Activated CD4-positive, alpha-beta memory T cell treated with anti-CD3 and anti-CD28 coated beads, Interleukin-2, amount 10 ng/mL, durations not matched to agents 7 days and 5 days (primary cell): ENCODE measurements at places on chromosomes 3 and 15.
A peak's percentile ranks its signal among the peaks of the same experiment; 100 is the strongest.

DNA sequence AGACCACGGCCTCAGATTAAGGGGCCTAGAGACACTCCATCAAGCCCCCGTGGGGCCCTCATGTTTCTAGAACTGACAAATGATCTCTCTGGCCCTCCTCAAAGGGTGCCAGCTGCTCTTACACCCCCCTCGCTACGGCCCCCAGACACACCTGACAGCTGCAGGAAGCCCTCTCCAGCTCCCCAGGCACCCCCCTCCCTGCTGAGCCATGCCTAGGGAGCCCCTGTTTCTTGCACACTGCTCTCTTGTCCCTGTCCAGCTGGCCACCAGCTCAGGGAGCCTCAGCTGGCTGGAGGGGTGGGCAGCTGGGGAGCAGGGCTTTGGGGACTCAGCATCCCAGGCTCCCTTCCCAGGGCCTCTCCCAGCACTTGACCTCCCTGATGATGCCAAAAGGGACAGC lies 14.8 kb downstream of the TNK2 start:
- no peak for DNase-seq

DNA sequence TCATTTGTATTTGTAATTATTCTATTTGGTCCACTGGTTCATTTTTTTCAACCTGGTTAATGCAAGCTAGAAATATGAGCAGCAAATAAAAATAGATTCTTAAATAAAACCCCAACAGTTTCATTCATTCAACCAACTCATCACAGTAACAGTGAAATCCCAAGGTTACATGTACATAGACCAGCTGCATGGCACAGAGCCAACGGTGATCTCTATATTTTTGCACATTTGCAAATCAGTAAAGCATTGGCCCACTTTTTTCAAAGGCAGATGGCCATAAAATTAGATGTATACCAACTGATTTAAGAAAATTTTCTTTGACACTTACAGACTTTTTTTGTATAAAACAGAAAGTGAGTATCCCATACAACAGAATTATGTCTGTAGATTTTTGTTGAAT lies 49.3 kb downstream of the STRIT1 start:
- DNase-seq: no peak

DNA sequence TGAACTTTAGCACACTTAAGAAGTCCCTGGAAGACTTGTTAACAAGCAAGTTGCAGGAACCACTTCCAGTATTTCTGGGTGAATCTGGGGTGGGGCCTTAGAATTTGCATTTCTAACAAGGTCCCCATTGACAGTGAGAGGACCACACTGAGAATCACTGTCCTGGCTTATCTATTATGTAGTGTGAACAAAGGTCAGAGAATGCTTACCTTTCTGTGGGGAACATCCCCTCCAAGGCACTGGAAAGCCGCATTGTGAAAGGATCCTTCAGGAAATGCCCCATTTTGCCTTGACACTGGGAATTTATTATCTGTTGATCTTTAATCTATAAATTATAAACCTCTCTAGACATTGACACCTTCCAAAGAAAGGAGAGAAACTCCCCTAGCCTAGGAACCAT lies 74.8 kb downstream of the IGF2BP2 start:
- no peak for DNase-seq

- DNase-seq: peak; percentile 26
Measured at GRCh38 chr3:38627956-38628355, 21.5 kb downstream of the SCN5A start.

DNA sequence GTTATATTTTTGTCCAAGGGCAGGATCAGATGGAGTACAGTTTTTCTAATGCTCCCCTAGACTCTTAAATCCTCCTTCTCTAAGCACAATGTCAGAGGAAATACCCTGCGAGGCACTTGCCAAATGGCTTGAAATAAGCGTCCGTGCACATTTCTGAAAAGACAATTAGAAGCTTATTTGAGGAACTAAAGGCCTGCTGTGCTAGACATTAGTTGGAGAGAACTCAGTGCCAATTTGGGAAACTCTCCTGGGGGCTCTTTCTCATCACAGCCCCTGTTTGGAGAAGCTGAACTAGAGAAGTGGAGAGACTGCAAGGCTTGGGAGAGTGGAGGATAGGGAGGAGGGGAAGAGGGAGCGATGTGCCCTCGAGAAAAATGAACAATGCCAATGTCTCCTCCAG lies 247.6 kb upstream of the C2CD4B start:
- no peak for DNase-seq

- DNase-seq: no peak
Measured at GRCh38 chr3:106420628-106421027, 551.8 kb upstream of the CBLB start.

DNA sequence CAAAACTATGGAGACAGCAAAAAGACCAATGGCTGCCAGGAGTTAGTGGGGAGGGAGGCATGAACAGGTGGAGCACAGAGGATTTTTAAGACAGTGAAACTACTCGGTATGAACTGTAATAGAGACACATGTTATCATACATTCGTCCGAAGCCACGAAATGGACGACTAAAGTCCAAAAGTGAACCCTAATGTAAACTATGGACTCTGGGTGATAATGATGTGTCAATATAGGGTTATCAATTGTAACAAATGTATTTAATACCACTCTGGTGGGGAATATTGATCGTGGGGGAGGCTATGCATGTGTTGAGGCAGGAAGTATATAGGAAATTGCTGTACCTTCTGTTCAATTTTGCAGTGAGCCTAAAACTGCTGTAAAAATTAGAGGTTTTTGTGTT lies 107.0 kb downstream of the CPN2 start:
- DNase-seq: no peak
